ENCODE measurements at places on chromosomes 7 and 10. TPM values are rescaled to one million over a fixed set of nuclear protein-coding genes. Genes with fewer than 3 reads are reported as not detected.
A peak's percentile ranks its signal among the peaks of the same experiment; 100 is the strongest.

DNA sequence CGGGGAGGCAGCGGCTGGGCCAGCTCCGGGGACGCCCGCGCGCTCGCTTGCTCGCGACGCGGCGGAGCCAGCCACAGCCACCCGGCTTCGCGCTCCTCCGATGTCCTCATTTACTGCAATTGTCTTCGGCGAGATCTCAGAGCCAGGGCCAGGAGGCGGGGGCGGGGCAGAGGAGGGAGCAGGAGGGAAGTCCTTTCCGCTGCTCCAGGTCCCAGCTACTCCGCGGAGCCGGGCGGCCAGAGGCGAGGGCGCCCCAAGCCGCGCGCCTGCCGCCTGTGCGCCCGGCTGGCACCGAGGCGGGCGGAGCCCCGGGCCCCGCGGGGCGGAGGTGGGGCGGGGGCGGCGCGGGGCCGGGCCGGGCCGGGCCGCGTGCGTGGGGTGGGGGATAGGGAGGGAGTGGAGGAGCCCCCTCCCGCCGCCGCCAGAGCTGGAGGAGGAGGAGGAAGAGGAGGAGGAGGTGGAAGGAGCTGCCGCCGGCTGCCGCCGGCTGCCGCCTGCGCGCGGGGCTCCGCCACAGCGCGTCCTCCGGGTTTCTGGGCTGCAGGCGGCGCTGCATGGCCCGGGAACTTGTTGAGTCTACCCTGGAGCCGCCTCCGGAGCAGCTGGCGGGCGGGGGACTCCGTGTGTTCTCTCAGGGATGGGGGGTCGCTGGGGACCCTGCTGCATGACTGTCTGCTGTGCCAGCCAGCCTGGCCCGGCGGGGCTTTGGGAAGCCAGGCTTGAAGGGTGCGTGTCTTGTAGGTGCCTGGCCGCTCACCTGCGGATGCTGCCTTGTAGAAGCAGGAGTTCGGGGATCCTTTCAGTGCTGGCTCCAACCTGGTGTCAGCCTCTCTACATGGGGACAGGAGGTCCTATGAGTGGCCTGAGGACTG lies at the start of gene INSYN2A:
TSS of gene INSYN2A (minus strand) at position 310 of the 872 bp plus-strand sequence. CDS start 20,196 bp downstream, outside the sequence.
- H3K27ac ChIP-seq = no peak within 1 kb of the TSS
- no peaks in the 10 kb centered on the region for H3K27me3 ChIP-seq
- DNase-seq = no peak
- H3K4me1 ChIP-seq = no peaks in the 10 kb centered on the region

GRCh38 chr10:49500412-49500811 lies 38.5 kb downstream of the ERCC6 start:
- no peak overlapping the region for H3K27ac ChIP-seq
- peaks cover 3% of the 10 kb centered on the region for H3K36me3 ChIP-seq
- no peaks in the 10 kb centered on the region for H3K27me3 ChIP-seq
- DNase-seq = no peak
- H3K4me3 ChIP-seq = no peak overlapping the region
- no peaks in the 10 kb centered on the region for H3K4me1 ChIP-seq

DNA sequence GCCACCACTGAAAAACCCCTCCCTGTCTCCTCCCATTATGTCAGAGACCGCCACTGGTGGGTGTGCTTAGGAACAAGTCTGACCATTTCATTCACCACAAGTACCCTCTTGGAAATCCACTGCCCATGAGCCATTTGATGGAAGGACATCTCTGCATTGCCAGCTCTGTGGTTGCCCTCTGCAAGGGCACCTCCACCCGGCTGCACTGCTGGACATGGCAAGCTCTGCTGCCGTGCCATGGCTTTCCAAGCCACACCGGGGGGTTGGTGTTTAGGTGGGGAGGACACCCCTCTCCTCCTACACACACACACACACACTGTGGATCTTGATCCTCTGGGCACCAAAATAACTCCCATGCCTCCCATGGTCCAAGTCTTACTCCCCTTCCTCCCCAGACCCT lies 5.2 kb upstream of the PLXNA4 start:
- no peaks in the 10 kb centered on the region for H3K4me1 ChIP-seq
- no peak overlapping the region for H3K4me3 ChIP-seq

GRCh38 chr7:91165846-91166230 lies 98.4 kb upstream of the FZD1 start:
- H3K4me3 ChIP-seq = no peak overlapping the region
- H3K36me3 ChIP-seq = no peaks in the 10 kb centered on the region
- no peaks in the 10 kb centered on the region for H3K27me3 ChIP-seq
- peaks cover 9% of the 10 kb centered on the region for H3K4me1 ChIP-seq
- H3K27ac ChIP-seq = no peak overlapping the region

DNA sequence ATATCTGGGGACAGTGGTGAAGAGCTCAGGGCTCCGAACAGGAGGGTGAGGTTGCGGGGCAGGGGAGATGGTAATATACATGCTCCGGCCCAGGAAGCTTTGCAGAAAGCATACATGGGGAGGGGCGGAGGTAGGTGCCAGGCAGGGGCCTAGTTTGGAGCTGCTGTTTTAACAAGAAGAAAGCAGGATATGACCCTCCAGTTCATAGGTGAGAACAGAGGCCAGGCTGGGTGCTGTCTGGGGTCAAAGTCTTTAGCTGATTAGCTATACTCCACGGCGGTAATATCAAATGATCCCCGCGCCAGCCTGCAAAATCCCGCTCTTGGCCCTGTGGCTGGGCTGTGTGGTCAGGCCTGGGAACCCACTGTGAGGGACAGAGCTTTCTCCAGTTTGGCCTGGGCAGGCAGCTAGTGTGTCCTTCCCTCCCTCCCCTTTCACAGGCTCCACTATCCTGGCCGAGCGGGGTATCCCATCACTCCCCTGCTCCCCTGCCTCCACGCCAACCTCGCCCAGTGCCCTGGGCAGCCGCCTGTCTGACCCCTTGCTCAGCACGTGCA lies 95.6 kb downstream of the NEURL1 start:
- H3K27me3 ChIP-seq = no peaks in the 10 kb centered on the region
- H3K27ac ChIP-seq = no peak overlapping the region
- H3K4me3 ChIP-seq = no peak overlapping the region
- no peaks in the 10 kb centered on the region for H3K36me3 ChIP-seq
- DNase-seq = no peak
- 0 out of 2 replicates have a peak, but pooled peaks cover 5% of the 10 kb centered on the region for H3K4me1 ChIP-seq

DNA sequence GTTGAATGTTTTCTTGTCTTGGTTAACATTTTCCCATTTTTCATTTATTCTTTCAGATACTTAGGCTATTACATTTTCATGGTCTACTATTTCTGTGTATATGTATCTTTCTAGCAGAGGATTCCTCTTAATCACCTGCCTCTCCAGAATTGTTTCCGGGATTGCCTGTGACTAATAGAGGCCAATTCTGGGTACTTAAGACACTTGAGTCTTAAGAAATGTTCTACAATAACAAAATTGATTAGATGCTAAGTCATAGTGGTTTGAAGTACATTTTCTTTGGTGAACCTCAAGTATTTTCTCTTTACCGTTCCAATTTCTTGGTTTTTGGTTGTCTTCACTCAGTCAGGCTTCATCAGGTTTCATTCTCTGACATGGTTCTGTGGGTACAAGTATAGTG lies 26.4 kb downstream of the BBS9 start:
- DNase-seq = no peak
- H3K27me3 ChIP-seq = no peaks in the 10 kb centered on the region
- no peak overlapping the region for H3K4me3 ChIP-seq
- H3K27ac ChIP-seq = no peak overlapping the region
- no peaks in the 10 kb centered on the region for H3K36me3 ChIP-seq
- H3K4me1 ChIP-seq = no peaks in the 10 kb centered on the region

DNA sequence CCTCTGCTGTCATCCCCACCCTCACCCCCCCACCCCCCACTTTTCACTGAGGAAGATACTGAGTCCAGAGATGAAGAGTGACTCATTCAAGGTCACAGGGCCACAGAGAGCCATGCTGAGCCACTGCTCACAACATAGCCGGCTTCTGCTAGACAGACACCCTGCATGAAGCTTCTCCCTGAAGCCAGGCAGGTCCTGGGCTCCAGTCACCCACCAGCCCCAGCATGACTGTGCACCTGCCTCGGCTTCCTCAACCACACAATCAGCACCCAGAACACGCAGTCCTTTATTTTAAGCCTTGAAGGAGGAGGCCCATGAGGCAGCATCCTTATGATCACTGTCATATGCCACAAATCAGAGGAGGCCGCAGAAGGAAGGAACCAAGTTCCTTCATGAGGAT lies 19.2 kb upstream of the PRKAG2 start:
- no peaks in the 10 kb centered on the region for H3K27me3 ChIP-seq
- H3K4me1 ChIP-seq = no peaks in the 10 kb centered on the region
- H3K27ac ChIP-seq = no peak overlapping the region
- DNase-seq = no peak
- no peak overlapping the region for H3K4me3 ChIP-seq

GRCh38 chr10:122126763-122127659 lies 138.0 kb downstream of the TACC2 start:
- no peaks in the 10 kb centered on the region for H3K36me3 ChIP-seq
- no peak for DNase-seq
- no peak overlapping the region for H3K4me3 ChIP-seq
- H3K4me1 ChIP-seq = no peaks in the 10 kb centered on the region

DNA sequence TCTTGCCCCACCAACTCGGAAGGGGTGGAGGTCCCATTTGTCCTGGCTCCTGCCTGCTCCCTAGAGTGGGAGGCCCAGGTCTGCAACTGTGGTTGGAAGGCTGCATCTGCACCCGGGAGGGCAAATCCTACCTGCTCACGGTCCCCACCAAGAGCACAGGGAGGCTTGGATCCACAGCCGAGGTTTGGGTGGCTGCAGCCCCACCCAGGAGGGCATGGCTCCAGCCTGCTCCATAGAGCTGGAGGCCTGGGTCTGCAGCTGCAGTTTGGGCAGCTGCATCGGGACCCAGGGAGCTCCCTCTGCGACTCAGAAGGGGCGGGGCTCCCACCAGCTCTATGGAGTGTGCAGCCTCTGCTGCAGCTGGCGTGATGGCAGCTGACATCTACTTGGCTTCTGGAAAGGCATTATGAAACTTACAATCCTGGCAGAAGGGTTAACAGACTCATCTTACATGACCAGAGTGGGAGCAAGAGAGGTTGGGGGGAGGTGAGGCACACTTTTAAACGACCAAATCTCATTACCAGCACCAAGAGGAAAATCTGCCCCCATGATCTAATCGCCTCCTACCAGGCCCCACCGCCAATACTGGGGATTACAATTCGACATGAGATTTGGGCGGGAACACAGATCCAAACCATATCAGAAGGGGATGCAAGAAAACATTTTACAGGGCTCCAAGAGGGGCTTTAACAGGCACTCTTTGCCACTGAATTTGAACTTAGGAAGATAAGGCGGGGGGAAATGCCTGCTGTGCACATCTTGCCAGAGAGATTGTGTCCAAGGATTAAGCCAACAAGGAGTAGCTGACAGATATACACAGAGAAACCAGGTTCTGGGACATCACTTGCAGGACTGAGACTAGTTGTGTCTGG lies 8.2 kb upstream of the BLVRA start:
- no peaks in the 10 kb centered on the region for H3K36me3 ChIP-seq
- no peaks in the 10 kb centered on the region for H3K27me3 ChIP-seq
- H3K27ac ChIP-seq = peak overlapping the region; percentile 53
- H3K4me1 ChIP-seq = peaks cover 18% of the 10 kb centered on the region
- no peak overlapping the region for H3K4me3 ChIP-seq
- DNase-seq = no peak

DNA sequence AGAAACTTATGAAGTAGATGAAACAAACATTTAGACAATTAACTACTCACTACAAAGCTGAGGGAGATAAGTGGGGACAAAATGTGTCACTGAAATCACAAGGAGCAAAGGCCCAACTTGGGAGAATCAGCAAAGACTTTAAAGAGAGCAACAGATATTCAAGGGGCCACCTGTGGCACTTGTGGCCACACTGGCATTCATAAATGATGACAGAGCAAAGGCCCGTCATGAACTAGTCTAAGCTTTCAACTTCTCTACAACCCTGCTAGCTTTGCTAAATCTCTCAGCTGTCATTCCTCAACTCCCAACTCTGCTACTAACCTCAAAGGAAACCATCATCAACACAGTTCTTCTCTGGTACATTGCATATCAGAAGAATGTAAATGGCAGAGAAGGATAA lies 178.4 kb downstream of the CPEB3 start:
- H3K27ac ChIP-seq = no peak overlapping the region
- H3K4me1 ChIP-seq = no peaks in the 10 kb centered on the region
- H3K36me3 ChIP-seq = no peaks in the 10 kb centered on the region
- H3K27me3 ChIP-seq = no peaks in the 10 kb centered on the region
- no peak overlapping the region for H3K4me3 ChIP-seq
- DNase-seq = no peak

DNA sequence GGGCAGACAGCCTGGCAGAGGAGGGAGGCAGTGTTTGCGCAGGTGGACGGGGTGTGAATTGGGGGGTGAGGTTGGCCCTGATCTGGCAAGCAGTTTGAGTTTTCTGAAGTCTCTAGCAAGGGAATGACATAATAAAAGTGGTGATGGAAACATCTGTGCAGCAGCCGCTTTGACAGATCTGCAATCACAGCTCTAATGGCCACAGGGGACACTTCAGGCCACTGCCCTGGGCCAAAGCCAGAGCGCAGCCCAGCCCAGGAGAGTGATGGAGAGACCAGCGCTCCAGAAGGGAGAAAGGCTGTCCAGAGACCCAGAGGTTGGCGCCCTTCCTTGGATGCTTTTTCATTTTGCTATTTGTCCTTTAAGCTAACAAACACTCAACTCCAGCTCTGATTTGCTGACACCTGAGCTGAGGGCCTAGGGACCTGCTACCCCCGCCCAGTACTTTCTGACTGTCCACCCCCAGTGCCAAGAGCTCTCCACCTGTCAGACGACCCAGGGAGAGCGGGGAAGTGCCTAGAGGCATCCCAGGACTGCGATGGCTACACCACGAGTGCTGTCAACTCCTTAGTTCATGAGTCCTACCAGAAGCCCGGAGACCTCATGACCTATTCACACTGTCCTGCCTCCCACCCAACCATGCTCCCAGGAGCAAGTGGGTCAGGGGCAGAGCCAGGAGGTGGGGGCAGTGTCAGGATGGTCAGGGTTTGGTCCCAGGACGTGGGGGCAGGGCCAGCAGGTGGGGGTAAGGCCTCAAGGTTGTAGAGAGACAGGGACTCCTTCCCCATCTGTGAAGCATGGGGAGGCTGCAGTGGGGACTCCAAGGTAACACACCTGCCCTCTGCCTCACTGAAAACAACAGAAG lies 112.6 kb downstream of the PRKAG2 start:
- H3K4me1 ChIP-seq = peaks cover 13% of the 10 kb centered on the region
- no peaks in the 10 kb centered on the region for H3K36me3 ChIP-seq
- no peak overlapping the region for H3K4me3 ChIP-seq
- no peak for DNase-seq
- no peaks in the 10 kb centered on the region for H3K27me3 ChIP-seq

GRCh38 chr10:132422903-132423825 lies 26.2 kb downstream of the PWWP2B start:
- peaks cover 26% of the 10 kb centered on the region for H3K4me1 ChIP-seq
- DNase-seq = no peak
- no peak overlapping the region for H3K4me3 ChIP-seq
- H3K27ac ChIP-seq = peak overlapping the region; percentile 14

GRCh38 chr7:136293272-136293671 lies 316.1 kb upstream of the MTPN start:
- peak; percentile 16 for DNase-seq
- H3K4me3 ChIP-seq = no peak overlapping the region
- H3K36me3 ChIP-seq = no peaks in the 10 kb centered on the region
- no peak overlapping the region for H3K27ac ChIP-seq
- no peaks in the 10 kb centered on the region for H3K27me3 ChIP-seq
- no peaks in the 10 kb centered on the region for H3K4me1 ChIP-seq

GRCh38 chr7:152403726-152404125 lies 32.1 kb downstream of the KMT2C start:
- H3K27me3 ChIP-seq = no peaks in the 10 kb centered on the region
- no peaks in the 10 kb centered on the region for H3K36me3 ChIP-seq
- no peaks in the 10 kb centered on the region for H3K4me1 ChIP-seq
- no peak overlapping the region for H3K27ac ChIP-seq
- H3K4me3 ChIP-seq = no peak overlapping the region

TRIM73 gene
- total RNA-seq = 3.6 TPM

OR2A12 gene
- total RNA-seq = not detected

SCIN gene
- total RNA-seq = 2.1 TPM

DENND2A gene
- total RNA-seq = not detected

ZNF488 gene
- not detected for total RNA-seq

EPO gene
- not detected for total RNA-seq

ATP6V0E2 gene
- 33.2 TPM for total RNA-seq

MMRN2 gene
- total RNA-seq = 0.95 TPM

TDRD1 gene
- total RNA-seq = not detected

Data from GM12878 (cell line).